ENCODE measurements at places on chromosomes 2 and 18.

GRCh38 chr2:204635478-204635877 is 90.2 kb downstream of the PARD3B start:
- no peak for DNase-seq

- no peak for DNase-seq
Measured at GRCh38 chr2:168935810-168936581, 34.9 kb downstream of the G6PC2 start.

DNA sequence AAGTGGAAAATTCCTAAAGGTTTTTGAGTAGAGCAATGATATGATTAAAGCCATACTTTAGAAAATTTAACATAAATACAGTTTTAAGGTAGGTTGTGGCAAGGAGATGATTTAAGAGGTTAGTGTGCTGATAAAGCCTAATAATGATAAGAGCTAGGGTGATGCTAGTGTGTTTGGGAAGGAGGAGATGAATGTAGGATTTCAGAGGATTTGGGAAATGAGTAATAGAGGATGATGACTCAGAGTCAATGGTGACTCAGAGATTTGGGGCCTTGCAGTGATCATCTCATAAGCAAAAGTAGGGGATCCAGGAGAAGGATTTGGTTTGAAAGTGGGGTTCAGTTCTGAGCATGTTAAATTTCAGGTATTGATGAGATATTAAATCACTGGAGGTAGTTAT is 23.3 kb downstream of the STAMBP start:
- no peak for DNase-seq

- no peak for DNase-seq
Measured at GRCh38 chr2:36165132-36165531, 190.4 kb upstream of the CRIM1 start.

DNA sequence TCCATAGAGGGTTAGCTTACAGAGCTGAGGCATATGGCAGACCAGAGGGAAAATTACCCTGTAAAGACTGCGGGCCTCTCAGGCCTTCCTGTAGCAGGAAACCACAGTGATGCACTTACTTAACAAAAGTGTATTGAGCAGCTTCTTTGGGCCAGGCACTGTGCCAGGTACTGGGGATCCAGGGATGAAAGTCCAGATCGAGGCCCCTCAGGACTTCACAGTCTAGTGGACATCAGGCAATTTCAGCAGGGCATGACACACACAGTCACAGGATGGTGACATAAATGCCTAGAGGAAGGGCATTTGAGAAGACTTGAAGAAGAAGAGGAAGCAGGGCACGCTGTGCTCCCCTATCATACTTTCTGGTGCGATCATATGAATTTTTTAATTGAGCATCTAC is 71.7 kb downstream of the MARCO start:
- DNase-seq: no peak

DNA sequence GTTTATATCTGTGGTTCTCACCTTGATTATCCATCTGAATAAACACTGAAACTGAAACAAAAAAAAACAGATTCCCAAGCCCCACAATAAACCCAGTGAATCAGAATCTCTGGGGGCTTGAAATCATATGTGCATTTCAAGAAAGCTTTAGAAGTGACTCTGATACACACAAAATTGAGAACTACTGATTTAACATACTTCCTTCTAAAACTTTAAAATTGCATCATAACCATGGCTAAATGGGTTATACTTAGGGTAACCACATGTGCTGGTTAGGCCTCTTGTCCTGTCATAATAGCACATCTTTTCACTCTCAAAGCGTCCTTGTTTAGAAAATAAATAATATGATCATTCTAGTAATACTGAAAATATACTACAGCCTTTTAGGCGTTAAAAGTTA is 100.9 kb downstream of the ATAD2B start:
- no peak for DNase-seq

- DNase-seq: no peak
Measured at GRCh38 chr2:99970292-99970868, 172.0 kb downstream of the AFF3 start.

DNA sequence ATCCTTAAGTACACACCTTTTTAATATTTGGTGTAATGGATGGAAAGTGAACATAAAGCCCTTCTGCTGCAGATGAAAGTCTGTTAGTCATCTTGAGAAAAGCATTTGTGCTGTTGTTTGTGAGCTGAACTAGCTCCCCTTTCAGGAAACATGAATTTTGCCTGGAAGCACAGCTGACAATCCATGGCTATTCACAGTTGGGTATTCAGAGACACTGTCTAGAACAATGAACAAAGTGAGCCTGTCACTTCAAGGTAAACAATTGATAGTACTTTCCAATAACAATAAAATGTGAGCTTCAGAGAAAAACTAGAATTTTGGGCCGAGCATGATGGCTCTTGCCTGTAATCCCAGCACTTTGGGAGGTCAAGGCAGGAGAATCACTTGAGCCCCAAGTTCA is 6.8 kb upstream of the EFHD1 start:
- DNase-seq: no peak

GRCh38 chr2:173434762-173435569 is 80.3 kb downstream of the CDCA7 start:
- DNase-seq: no peak

GRCh38 chr18:1361936-1362335 is 457.3 kb downstream of the ADCYAP1 start:
- no peak for DNase-seq

- DNase-seq: no peak
Measured at GRCh38 chr2:175008801-175009495, 3.8 kb upstream of the CHN1 start.

DNA sequence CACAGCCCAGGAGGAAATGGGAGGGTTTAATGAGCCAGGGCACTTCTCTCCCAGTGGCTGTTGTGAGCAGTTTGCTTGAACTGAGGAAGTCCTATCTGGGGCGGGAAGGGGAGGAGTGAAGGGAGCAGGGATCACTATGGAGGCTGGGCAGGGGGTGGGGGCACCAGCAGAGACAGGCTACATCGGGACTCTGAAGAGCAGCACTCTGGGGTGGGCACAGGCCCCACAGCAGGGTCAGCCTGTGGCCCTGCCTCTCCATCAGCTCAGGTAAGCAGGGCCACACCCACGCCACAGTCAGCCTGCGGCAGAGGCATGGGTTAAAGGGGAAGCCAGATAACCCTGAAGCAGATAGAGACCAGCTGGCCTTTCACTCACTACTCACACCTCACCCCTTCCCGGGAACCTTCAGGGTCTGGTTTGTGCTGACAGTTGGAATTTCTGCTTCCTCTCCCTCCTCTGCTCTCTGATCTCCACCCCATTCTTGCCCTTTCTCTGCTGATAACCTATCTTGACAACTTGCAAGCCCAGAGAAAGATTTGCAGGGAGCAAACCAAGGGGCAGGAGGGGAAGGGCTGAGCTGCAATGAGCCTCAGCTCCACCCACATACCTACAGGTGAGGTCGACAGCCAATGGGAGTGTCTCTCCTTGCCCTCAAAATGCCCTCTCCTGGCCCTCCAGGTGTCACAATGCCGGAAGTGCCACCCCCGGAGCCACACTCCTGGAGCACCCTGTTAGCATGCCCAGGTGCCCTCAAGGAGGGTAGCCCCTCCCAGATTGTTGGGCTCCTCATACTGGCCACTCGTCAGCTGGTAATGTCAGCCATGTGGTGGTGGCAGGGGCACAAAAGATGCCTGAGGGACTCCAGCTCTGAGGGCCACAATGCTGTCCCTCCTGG is 3.7 kb downstream of the SIGLEC15 start:
- no peak for DNase-seq

DNA sequence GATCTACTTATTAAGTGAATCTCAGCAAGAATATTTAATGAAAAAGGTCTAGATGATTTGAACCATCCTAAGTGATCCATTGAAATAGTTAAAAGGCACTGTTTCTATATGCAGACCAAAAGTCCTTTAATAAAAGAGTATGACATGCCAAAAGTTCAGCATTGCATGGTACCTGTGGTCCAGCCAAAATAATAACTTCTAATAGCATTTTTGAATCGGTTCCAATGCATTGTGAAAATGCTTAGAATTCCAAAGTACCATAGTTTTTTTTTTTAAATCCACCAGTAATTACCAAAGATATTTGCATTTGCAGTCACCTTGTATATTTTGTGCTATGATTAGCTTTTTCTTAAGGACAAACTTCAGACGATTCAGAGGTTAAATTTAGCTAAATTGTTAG is 79.9 kb downstream of the NYAP2 start:
- DNase-seq: no peak

- DNase-seq: no peak
Measured at GRCh38 chr2:151842830-151843690, 14.8 kb upstream of the ARL5A start.

- DNase-seq: no peak
Measured at GRCh38 chr2:65479524-65479923, 47.1 kb upstream of the SPRED2 start.

GRCh38 chr2:113980946-113981345 is 91.1 kb downstream of the ACTR3 start:
- DNase-seq: no peak

- DNase-seq: peak; percentile 20
Measured at GRCh38 chr2:67215214-67216055, 181.7 kb upstream of the ETAA1 start.

DNA sequence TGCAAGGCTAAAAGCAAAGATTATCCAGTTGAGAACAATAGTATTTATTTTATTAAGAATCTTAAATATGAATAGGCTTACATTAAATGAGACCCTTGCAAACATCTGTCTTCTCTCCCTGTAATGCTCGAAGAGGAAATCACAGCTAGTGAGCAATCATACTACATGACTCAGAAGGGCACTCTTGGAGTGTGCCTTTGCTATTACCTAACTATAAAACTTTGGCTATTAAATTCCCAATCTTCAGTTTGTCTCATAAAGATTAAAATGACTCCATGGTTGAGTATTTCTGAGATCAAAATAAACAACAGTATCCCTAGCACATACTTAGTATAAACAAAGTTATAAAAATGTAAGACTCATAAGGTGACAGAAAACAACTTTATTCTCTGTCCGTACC is 296.9 kb downstream of the KCNJ3 start:
- no peak for DNase-seq

- DNase-seq: no peak
Measured at GRCh38 chr18:56545464-56545863, 92.9 kb downstream of the TXNL1 start.

- no peak for DNase-seq
Measured at GRCh38 chr2:95079199-95079683, 42.4 kb downstream of the MRPS5 start.

DNA sequence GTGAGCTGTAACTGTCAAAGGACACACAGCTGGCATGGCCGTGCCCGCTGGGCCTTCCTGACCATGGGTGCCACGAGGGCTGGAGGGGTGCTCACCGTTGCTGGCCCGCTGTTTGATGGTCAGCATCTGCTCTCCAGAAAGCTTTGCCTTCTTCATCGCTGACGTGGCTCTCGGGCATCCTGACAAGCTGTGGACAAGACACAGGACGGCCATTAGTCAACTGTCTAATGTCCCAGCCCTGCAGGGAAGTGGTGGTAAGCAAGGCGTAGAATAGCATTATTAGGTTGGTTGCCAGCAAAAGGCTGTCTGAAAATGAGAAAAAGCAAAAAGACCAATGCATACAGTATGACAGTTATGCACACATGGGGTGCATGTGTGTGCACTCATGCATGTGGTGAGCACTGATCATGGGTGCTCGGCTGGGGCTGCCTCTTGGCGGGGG is 64.7 kb upstream of the PXDN start:
- DNase-seq: no peak

GRCh38 chr2:147182260-147182659 is 662.6 kb upstream of the ACVR2A start:
- DNase-seq: no peak
